ENCODE measurements at places on chromosomes 3 and 15.
A peak's percentile ranks its signal among the peaks of the same experiment; 100 is the strongest.

DNA sequence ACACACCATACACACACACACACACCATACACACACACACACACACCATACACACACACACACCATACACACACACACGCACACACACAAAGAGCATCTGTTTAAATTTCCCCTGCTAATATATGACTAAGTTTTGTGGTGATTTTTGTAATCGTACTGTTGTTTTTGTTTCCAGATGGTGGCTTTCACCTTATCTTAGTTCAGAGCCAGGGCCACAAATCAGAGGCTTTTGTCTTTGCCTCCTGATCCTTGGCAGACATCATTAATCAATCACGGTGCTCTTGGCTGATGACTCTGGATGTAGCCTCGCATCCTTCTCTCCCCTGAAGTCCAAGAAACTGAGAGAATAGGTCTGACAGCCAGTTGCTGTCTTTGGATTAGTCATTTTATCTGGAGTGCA is 52.1 kb downstream of the EDEM1 start:
- no peak for DNase-seq

- no peak for DNase-seq
These were observed 4.8 kb downstream of the SCN5A start for GRCh38 chr3:38644662-38645053.

DNA sequence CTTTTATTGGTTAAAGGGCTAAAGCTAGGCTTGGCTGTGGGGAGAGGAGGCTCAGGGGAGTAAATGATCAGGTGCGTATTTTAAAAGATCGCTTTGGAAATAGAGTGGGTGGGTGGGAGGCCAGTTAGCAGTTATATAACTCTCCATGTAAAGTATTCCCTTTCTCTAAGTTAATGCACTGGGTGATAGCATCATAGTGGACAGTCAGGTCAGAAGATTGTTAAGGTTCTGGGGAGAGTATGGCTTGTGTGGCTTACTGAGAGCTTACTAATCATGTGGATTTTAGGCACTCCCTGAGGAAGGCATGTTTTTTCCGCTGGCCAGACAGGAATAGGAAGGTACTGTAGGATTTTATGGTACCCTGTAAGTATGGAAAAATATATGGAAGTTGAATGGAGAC is 6.3 kb upstream of the EIF3J start:
- DNase-seq: no peak

DNA sequence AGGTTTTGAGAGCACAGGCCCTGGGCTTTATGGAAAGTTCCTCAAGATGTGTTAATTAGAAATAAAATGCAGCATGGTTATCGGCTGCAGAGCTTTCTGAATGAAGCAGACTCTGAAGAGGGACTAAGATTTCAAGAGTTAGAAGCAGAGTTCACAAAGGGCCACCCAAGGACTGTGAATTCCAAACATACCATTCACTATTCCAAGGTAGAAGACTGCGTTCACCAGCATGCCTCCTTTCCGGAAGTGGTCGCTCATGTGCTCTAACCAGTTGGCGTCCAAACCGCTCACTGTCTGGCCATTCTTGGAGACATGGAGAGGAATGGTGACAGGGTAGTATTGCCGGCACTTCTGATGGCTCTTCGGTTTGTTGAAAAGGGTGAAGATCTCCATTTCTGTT is 104.9 kb downstream of the OXNAD1 start:
- no peak for DNase-seq

DNA sequence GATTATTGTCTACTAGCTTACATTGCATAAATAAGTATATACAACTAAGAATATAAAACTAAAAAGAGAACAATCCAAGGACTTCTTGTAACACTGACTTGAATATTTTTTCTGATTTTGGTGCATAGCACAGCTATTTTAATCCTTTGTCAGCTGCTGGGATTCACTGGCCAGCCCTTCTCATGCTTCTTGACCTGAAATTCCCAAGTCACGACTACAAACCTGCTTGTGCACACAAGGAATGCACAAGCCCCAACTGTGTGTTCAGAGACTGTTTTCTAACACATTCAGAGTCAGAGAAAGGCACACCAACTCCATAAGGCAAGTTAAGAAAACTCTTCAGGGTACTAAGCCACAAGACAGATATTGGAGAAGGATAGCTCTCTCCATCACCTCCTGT is 80.9 kb downstream of the TNIK start:
- DNase-seq: no peak

GRCh38 chr3:177498037-177498857 is 301.0 kb upstream of the TBL1XR1 start:
- no peak for DNase-seq

DNA sequence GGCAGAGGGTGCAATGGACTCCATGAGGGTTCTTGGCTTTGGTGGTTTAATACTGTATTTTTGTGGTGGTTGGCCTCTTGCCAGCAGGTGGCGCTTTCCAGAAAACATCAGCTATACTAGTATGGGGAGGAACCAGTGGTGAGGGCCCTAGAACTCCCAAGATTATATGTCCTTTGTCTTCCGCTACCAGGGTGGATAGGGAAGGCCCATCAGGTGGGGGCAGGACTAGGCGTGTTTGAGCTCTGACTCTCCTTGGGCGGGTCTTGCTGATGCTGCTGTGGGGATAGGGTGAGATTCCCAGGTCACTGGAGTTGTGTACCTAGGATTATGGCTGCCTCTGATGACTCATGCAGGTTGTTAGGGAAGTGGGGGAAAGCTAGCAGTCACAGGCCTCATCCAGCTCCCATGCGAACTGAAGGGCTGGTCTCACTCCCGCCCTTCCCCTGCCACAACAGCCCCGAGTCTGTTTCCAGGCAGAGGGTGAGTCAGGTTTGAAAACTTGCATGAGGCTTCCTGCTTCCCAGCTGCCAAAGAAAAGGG is 357.7 kb downstream of the OTOL1 start:
- no peak for DNase-seq

GRCh38 chr3:8756671-8757070 is 12.7 kb downstream of the OXTR start:
- no peak for DNase-seq

- peak; percentile 61 for DNase-seq
These were observed 21.3 kb upstream of the DAPK2 start for GRCh38 chr15:64067564-64068030.

DNA sequence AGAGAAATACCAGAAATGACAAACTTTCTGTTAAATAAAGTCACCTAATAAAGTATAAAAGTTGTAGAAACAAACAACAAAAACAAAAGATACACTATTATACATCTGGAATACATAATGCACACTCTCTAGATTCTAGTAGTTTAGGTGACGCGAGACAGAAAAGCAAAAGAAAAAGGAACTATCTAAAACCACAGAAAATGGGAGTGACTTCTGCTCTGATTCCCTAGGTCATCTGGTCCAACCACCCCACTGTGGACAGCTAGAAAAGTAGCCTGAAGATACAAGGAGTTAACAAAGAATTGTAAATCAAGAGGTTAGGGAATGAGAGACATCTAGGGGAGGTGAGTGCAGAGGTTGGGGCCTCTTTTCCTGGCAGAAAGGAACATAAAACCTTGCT is 39.1 kb downstream of the DHX36 start:
- DNase-seq: no peak

All from CD4-positive, alpha-beta T cell treated with Interleukin-6 at 100 ng/mL for 8 hours (primary cell).